Stimulated activated CD8-positive, alpha-beta memory T cell treated with anti-CD3 and anti-CD28 coated beads, Interleukin-7, amount 100 ng/mL, for 1 hour (primary cell): ENCODE measurements at places on chromosomes 11 and 22.

- no peak for DNase-seq
These were observed 270.7 kb upstream of the MTNR1B start for GRCh38 chr11:92698742-92699141.

- no peak for DNase-seq
These were observed 1.6 kb upstream of the FBXO3 start for GRCh38 chr11:33775832-33776470.

GRCh38 chr22:23911318-23911980 lies 17.3 kb downstream of the MIF start:
- no peak for DNase-seq

DNA sequence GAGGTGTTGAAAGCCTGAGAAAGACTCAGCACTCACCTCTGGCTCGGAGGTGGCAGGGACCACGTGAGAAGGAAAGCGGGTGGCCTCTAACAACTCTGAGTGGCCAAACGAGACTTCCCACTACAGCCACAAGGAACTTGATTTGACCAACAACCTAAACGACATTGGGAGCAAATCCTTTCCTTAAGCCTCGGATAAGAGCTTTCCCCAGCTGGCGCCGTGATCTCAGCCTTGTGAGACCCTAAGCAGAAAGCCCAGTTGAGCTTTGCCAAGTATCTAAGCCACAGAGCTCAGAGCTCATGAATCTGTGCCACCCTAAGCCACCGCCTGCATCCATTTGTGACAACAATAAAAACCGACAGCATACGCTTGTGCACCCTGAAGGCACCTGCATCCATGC lies 636.0 kb downstream of the TBC1D22A start:
- no peak for DNase-seq
